ENCODE measurements at places on chromosomes 2 and 18.

- no peak for DNase-seq
Observed at GRCh38 chr2:62460175-62460574, 45.8 kb downstream of the TMEM17 start.

- no peak for DNase-seq
Observed at GRCh38 chr18:10518595-10519255, 7.1 kb upstream of the NAPG start.

DNA sequence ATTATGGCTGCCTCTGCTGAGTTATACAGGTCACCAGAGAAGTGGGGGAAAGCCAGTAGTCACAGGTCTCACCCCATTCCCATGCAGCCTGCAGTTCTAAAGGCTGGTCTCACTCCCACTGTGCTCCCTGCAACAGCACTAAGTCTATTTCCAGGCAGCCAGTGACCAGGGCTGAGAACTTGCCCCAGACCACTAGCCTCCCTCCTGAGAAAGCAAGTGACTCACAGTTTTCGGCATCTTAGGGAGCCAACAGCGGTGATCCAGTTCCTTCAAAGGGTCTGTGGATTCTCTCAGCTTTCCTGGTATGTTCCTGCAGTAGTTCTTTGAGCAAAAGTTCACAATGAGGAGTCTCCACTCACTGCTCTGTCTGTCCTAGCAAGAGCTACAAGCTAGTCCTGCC, 329.6 kb upstream of the MAP2 start:
- no peak for DNase-seq

- no peak for DNase-seq
Observed at GRCh38 chr2:113276761-113277425, 1.8 kb downstream of the PAX8 start.

DNA sequence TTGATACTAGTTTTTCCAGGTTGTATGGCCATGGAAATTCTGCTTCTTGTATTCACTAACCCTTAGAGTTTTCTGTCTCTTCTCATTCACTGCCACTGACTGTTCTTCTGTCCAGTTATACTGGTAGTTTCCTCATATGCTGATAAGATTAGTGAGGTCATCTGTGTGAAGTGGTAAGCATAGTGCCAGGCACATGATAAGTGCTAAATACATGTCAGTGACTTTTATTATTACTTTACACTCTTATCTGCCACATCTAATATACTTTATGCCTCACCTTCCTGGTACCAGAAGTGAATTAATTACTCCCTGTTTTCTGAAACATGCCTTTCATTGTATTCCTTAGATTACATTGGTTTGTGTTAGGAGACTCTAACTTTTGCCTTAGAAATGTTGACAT, 91.3 kb downstream of the NBEAL1 start:
- DNase-seq = no peak

GRCh38 chr2:12412898-12413305, 303.8 kb upstream of the TRIB2 start:
- no peak for DNase-seq

DNA sequence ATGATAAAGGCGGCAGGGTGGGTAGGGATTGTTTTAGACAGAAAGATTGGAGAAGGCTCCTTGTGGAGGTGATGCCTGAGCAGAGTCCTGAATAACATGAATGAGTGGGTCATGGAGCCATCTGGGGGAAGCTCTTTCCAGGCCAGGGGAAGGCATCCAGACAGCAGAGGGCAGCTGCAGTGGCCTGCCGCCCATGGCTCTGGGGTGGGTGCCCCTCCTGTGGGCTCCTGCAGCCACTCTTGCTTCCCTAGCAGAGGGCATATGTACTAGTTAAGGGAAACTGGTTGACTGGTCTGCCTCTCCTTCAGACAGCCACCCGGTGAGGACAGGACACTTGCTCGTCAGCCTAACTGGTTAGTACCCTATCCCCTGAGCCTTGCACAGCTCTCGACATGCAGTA, 46.5 kb upstream of the SLC1A4 start:
- no peak for DNase-seq

DNA sequence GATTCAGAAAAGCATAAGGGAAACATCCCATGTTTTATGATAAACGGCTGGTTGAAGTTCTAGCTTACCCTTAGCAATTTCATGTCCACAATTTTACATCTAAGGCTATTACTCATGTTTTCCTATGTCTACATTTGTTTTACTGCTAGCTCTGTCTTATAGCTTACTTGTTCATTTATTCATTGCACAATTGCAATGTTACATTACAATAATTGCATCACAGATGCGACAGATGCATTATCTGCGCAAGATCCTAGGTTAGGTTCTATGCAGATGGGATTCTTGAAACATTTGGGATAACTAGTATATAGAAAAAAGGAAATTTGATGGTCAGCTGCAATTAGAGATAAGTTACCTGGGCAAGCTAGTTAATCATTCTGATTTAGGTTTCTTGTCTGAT, 108.4 kb downstream of the ARHGAP28 start:
- DNase-seq = no peak

GRCh38 chr18:30766053-30766452, 276.5 kb downstream of the DSC3 start:
- no peak for DNase-seq

GRCh38 chr2:222862106-222862908, 1.5 kb downstream of the ACSL3 start:
- DNase-seq = no peak

GRCh38 chr18:39918847-39919246, 2036.2 kb upstream of the PIK3C3 start:
- DNase-seq = no peak

DNA sequence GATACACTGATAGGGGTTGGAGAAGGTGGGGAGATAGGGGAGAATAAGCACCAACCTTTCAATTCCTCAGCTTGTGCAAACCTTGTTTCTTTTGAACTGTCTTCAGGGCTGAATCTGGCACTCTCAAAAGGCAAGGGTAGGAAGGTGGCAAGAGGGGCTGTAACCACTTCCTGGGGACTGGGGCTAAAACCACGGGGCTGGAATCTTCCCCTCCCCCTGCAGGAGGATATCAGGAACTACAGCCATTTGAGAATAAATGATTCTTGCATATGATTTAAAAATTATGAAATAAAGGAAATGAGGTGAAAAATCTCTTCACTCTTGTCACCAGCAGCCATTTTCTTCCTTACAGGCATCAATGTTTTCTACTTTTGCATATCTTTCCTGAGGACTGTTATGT, 50.8 kb downstream of the ATOH8 start:
- no peak for DNase-seq

DNA sequence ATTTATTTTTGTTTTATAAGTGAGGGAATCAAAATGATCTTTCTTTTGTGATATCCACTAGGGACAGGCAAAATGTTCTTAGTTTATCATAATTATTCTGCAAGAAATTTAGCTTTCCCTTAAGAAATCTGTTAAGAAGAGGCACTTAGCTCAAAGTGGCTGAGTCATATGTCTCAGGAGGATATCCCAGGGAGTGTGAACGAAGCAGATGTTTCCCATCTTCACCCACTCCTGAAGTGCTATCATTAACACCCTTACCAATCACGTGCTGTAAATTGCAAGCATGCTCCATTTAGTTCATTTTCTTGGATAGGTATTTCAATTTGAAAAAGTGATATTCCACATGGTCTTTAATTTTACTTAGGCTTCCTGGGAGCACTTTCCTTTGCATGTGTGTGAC, 774.3 kb upstream of the TMEFF2 start:
- no peak for DNase-seq

GRCh38 chr2:45986509-45986908, 310.7 kb upstream of the EPAS1 start:
- DNase-seq = no peak

DNA sequence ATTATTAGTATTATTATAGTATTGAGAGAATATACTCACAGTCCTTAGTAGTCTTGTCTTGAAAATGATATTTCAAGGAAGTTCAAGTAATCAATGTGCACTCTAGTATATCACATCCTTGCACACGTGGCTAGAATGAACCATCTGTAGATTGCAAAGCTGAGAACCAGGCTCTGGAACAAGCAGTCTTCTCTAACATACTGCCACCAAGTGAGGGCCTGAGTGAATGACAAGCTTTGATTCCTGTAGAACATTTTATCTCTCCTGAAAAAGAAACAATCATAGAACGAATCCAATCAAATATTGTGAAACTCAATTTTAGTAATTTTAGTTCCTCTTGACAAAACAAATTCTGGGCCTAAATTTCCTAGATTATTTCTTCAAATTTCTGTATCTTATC, 55.3 kb upstream of the SULT1C3 start:
- no peak for DNase-seq

- DNase-seq = no peak
Observed at GRCh38 chr2:25845843-25846505, 32.3 kb downstream of the ASXL2 start.

DNA sequence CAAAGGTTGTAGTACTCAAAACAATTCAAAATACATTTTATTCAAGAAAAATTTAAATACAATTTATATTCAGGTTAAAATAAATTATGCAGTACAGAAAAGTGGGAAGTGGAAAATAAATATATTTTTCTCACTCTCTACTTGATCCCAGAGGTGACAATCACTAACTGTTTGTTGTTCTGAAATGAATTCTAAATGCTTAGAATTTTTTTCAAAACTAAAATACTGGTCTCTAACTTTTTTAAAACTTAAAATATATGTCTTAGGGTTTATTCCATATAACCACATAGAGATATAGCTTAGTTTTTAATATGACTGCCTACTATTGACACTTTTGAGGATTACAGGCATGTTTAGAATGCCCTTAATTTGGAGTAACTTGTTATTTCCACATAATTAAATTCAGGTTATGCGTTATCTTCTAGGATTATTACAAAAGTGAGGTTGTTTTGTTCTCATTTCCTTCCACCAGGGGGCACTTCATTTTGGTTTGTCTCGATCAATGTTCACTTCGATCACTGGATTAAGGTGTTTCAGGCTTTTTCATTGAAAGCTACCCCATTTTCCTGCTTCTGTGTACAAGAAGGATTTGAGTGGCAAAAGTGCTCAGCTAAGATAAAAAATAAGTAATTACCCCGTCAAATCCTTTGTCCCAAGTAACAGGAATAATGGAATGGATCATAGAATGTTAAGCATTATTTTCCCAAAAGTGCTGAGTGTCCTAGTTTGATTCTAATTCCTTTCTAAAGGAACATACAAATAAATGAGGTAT, 27.1 kb upstream of the TFPI start:
- no peak for DNase-seq

DNA sequence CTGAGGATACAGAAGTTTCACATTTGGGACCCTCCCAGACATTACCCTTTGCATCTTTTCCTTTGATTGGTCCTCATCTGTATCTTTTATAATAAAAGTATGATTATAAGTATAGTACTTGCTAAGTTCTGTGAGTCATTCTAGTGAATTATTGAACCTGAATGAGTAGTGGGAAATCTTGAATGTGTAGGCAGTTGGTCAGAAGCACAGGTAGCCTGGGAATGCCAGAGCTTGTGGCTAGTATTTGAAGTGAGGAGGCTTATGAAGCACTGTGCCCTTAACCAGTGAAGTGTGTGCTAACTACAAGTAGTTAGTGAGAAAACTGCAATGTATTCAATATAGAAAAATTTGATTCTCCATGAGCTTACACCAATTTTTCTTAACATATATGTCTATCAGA, 257.6 kb downstream of the GRB14 start:
- no peak for DNase-seq

DNA sequence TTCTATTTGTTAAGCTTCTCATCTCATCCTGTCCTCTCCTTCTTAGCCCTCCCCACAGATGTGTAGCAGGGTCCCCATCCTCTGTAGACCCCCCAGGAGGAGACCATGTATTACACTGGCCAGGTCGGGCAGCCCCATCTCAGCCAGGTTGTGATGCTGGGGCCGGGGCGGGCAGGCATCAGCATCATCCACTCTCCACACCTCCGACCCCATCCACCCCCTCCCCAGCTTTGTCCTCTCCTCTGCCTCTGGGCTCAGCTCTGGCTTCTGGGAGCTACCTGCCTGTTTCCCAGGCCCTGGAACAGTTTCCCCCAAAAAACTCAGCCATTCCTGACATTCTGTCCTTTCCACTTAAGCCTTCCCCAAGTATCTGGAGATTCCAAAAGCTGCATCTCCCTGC, 49.2 kb downstream of the GBX2 start:
- no peak for DNase-seq

DNA sequence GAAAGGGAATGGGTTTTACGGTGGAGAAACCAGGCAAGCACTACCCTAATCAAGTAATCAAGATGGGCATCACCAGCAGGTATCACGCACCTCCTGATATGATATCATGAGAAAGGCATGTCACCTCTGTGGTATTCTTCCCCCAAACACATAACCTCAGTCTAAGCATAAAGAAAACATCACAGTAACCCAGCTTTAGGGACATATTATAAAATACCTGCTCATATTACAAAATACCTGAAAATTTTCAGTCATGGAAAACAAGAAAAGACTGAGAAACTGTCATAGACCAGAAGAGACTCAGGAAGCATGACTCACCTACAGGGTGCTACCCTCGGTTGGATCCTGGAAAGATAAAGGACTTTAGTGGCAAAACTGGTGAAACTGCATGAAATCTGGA, 30.5 kb downstream of the GCKR start:
- DNase-seq = no peak

DNA sequence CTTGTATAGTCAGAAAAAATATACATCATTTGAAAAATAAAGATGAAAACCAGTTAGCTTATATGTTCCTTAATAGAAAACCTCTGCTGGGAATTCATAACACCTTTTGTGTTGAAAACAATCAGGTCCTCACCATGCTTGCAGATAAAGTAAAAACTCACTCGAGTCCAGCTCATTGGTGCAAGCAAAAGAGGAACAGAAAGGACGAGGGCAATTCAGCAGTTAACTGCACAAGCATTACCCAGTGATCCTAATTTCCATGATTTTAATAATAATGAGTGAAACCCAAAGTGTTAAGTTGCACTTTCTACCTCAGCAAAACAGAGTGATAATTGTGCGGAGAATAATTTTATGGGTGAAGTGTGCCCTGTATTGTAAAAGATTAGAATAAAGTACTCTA, 839.9 kb downstream of the BCL11A start:
- no peak for DNase-seq

- DNase-seq = no peak
Observed at GRCh38 chr2:123463886-123464285, 561.2 kb upstream of the CNTNAP5 start.

- no peak for DNase-seq
Observed at GRCh38 chr2:231399853-231400680, 4.6 kb downstream of the B3GNT7 start.

- DNase-seq = no peak
Observed at GRCh38 chr18:56562479-56562878, 75.9 kb downstream of the TXNL1 start.

DNA sequence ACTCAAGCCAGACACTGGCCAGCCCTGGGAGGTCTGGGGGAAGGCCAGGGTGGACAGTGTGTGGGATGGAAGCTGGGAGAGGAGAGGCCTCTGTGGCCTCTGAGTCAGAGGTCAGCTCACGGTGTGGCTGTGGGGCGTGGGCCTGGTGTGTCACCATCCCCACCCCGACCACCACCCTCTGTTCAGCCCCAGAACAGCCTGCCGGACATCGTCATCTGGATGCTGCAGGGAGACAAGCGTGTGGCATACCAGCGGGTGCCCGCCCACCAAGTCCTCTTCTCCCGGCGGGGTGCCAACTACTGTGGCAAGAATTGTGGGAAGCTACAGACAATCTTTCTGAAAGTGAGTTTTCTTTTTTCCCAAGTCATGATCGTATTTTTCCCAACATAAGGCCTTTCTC, 110.5 kb downstream of the DYSF start:
- DNase-seq = no peak

- DNase-seq = no peak
Observed at GRCh38 chr2:119242276-119243119, 18.9 kb downstream of the STEAP3 start.
